Stimulated activated CD4-positive, alpha-beta T cell treated with anti-CD3 and anti-CD28 coated beads, TNF-alpha, amount 100 ng/mL, for 24 hours (primary cell): ENCODE measurements at places on chromosomes 2 and 18.
A peak's percentile ranks its signal among the peaks of the same experiment; 100 is the strongest.

GRCh38 chr2:100136310-100136709 lies 6.1 kb downstream of the AFF3 start:
- no peak for DNase-seq

- no peak for DNase-seq
These were observed 4.0 kb downstream of the REEP1 start for GRCh38 chr2:86333378-86333777.

- no peak for DNase-seq
These were observed 58.6 kb downstream of the GALNT14 start for GRCh38 chr2:31079665-31080064.

GRCh38 chr2:33130544-33130943 lies 183.8 kb downstream of the LTBP1 start:
- DNase-seq: no peak

DNA sequence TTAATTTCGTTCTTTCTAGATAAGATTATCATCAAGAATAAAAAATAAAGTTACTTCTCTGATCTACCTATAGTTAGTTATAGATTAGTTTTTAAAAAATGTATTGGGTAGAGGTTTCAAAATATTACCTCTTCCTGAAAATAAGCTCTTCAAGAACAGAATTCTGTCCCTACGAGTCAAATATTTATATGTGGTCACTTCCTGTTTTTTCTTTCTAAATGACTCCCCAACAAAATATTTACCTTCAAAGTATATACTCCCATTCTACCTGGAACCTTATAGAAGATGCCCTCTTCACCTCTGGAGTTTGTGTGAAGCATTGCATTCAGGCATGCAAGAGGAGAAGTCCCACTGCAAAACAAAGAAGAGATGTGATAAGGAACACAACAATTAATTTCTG lies 72.3 kb downstream of the ASXL2 start:
- DNase-seq: no peak

GRCh38 chr2:164692958-164693357 lies 71.7 kb upstream of the GRB14 start:
- no peak for DNase-seq

- DNase-seq: peak; percentile 46
These were observed 93.9 kb upstream of the LGALSL start for GRCh38 chr2:64359892-64360657.
